ENCODE measurements at places on chromosomes 13 and 19.

DNA sequence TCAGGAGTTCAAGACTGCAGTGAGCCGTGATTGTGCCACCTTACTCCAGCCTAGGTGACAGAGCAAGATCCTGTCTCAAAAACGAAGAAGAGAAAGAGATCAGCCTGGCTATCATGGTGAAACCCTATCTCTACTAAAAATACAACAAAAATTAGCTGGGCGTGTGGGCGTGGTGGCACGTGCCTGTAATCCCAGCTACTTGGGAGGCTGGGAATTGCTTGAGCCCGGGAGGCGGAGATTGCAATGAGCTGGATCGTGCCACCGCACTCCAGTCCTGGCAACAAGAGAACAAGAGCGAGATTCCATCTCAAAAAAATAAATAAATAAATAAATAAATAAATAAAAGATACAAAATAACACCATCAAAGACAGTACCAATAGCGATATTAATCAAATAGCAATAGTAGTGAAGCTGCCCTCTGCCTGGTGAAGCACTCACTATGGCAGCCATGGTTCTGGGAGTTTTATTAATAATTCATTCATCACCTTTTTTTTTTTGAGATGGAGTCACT lies 53.9 kb downstream of the NFIC start:
- no peak for DNase-seq

- DNase-seq: no peak
Measured at GRCh38 chr13:43309311-43309710, 285.9 kb downstream of the DNAJC15 start.

DNA sequence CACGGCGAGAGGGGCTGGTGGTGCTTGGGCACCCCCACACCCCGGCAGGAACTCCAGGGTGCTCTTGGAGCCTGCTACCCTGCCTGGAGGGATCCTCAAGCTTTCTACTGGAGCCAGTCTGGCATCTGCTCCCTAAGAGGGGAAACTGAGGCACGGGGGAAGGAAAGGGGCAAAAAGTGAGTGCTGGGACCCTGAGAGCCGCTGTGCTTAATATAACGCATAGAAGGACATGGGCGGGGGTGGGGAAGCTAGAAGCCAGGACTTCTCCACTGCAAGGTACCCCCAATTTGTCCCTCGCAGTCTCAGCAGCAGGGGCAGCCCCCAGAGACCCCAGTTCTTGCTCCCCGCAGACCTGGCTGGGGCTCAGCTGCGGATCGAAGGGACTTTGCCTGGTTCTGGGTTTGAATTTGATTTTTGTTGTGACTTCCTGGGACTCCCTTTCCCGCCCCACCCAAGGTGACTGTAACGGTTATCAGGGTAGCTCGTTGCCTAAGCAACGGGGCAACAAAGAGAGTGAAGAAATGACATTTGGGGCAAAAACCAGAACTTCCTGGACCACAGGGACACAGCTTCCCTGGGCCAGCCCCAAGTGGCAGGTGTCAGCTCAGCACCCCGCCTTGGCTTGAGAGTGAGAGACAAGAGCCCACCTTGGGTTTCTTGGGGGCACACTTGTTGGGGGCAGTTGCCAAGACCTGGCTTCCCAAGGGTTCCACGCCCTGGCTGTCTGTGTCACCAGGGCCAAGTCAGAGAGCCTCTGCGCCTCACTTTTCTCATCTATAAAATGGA lies 638 bp downstream of the ADGRE5 start:
- no peak for DNase-seq

- no peak for DNase-seq
Measured at GRCh38 chr19:1871140-1871597, 7.8 kb upstream of the KLF16 start.

GRCh38 chr13:49840675-49841074 lies 48.2 kb upstream of the KPNA3 start:
- DNase-seq: no peak

DNA sequence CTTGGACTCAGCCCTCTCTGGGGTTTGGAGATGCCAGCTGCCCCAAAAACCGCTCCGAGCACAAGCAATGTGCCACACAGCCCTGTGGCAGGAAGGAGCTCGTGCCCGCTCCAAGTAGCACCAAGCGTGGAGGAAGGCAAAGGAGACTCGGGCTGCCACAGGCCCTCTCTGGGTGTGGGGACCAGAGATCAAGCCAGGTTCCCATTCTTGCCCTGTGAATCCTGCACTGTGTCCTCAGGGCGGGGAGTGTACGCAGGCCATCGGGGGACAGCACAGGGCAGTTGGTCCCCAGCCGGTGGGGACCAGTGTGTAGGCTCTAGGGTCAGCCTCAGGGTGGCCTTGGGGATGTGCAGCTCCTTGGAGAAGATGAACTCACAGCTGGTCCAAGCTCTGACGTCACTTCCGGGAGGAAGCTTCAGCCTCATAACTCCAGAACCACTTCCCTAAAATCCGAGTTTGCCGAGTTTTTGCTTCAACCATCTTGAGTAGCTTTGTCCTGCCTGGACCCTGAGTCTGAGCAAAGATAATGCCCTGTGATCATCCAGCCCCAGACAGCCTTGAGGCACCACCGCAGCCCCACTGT lies 9.3 kb upstream of the CPAMD8 start:
- DNase-seq: no peak
